Activated naive CD8-positive, alpha-beta T cell treated with anti-CD3 and anti-CD28 coated beads, Interleukin-2, amount 50 U/mL, for 24 hours (primary cell): ENCODE measurements at places on chromosomes 11 and 22.

DNA sequence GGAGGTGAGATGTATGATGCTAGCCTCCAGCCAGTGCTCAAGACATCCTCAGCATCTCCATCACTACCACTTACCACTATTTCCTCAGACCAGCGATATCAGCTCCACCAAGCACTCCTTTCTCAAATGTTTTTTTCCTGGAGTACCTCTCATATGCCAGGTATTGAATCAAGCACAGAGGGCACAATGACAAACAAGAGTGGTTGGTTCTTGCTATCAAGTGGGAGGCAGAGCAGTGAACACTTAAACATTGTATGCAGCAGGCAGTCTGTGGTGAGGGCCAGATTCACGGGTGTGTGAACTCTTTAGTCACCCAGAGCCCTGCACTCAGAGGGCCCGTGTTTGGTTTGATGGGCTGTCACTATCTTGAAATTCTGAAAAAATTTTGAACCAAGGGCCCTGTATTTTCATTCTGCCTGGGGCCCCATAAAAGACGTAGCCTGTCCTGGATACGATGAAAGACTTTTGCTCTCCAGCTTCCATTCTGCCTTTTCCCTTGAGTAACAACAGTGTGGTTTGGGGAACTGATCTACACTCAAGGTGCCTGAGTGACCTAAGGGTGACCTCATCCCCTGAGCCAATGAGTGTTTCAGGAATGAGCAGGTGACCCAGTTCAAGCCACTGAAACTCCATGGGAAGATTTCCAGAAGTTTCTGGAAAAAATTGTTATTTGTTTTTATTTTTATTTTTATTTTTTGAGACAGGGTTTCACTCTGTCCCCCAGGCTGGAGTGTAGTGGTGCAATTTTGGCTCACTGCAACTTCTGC lies 348.4 kb upstream of the NARS2 start:
- DNase-seq, result no peak

GRCh38 chr11:25613451-25613850 lies 718.5 kb upstream of the ANO3 start:
- DNase-seq, result no peak

DNA sequence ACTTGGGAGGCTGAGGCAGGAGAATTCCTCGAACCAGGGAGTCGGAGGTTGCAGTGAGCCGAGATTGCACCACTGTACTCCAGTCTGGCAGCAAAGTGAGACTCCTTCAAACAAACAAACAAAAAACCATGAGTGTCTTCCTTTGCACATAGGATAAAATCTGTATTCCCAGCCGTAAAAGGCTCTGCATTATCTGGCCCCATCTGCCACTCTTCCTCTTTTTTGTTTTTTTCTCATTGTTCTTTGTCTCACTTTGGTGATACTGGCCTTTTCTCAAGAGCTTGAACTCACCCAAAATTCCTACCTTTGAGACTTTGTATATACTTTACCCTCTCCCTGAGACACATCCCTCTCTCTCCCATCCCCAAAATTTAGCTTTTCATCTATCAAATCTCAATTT lies 17.6 kb downstream of the FDX1 start:
- no peak for DNase-seq

- no peak for DNase-seq
Measured at GRCh38 chr22:35838855-35839576, 121.3 kb downstream of the APOL5 start.

GRCh38 chr11:14381968-14382367 lies 23.0 kb upstream of the RRAS2 start:
- no peak for DNase-seq

- no peak for DNase-seq
Measured at GRCh38 chr11:86097980-86098379, 29.1 kb upstream of the PICALM start.

DNA sequence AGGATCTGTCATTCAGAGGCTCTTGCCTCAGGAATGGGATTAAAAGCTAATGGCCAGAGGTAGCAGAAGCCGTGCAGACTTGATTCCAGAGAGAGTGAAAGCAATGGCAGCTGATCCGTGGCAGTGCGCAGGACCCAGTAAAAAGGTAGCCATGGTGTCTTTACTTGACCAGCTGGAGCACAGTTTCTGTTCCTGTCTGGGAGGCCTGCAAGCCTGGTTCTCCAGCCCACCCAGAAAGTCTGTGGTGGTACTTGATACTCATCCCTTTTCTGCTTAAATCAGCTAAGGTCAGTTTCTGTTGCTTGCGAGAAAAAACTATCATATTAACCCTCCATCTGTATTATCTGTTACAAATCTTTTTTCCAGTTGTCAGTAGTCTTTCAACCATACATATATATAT lies 86.7 kb downstream of the RPS6KA4 start:
- no peak for DNase-seq

DNA sequence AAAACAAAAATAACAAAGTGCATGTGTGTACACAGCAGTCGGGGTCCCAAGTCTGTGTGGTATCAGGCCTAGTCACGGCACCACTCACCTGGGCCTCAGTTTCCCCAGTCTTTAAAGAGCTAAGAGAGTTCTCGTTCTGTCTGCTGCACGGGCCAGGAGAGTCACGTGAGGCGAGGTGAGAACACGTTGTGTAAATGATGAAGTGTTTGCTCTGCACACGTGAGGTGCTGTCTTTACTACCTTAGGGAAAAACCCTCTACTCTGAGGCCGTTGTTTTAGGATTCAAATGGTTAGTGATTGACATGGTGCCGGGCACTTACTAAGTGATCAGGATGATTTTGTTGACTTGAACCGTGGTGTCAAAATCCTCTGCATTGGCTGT lies 86.5 kb upstream of the PPARA start:
- no peak for DNase-seq

DNA sequence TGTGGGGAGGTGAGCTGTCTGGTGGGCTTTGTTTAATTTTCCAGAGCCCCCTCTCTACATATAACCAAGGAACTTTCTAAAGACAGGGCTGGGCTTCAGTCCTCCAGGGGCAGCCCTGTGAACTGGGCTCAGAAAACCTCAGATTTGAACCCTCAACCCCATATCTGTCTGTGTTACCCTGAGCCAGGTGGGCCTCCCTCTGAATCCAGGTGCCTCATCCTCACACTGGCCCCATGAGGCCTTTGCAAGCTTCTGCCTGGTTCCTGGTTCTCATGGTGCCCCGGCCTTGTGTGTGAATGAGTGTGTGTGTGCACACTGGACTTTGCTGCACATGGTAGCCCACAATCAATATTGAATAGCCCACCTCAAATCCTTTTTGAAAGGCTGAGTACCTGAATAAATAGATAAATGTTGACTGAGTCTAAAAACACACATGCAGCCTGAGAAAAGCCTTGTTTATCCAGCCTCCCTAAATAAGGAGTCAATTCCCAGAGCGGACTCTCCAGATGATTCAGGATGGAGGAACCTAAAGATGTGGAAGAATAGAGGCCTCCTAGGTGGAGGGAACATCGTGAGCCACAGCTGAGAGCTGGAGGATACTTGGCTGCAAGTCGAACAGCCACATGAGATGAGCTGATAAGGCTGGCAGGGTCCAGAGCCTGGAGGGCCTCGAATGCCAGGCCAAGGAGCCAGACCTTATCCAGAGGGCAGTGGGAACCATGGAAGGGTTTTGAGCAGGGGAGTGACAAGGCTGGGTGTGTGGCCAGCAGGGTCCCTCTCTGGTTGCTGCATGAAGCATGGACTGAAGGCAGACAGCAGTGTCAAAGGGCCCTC lies 28.1 kb upstream of the P2RY2 start:
- DNase-seq, result no peak

DNA sequence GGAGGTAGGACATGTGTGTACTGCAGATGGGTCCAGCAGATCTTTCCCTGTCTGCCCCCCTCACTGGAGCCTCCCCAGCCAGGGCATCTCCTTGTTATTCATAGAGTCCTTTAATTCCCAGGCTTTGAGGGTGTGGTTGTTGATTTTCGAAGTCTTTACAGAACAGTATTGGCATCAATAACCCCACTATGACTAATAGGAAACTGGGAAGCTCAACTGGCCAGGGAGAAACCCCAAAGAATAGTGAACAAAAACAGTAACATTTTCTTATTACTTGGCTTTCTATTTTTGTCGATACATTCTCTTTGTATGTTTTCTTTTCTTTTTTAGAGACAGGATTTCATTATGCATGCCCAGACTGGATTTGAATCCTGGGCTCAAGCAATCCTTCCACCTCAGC lies 57.9 kb downstream of the NF2 start:
- no peak for DNase-seq

- no peak for DNase-seq
Measured at GRCh38 chr11:78784321-78785061, 209.8 kb upstream of the NARS2 start.

- no peak for DNase-seq
Measured at GRCh38 chr11:82796998-82797961, 63.6 kb upstream of the FAM181B start.

DNA sequence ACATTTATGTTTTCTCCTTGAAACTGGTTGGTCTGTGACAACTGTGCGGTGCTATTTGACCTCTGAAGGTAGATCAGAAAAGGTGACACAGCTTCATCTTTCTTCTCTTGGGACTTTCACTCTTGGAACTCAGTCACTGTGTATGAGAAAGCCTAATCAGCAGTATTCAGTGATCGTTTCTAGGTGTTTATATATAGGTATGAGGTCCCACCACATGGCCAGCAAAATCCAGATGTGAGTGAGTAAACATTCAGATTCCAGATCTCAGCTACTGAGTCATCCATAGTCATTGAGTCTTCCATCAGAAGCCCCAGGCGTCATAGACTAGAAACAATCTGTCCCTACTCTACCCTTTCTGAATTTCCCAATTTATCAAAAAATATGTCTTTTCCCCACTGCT lies 117.3 kb upstream of the CTSC start:
- DNase-seq, result no peak

- DNase-seq, result no peak
Measured at GRCh38 chr11:17575431-17576425, 28.7 kb downstream of the OTOG start.

DNA sequence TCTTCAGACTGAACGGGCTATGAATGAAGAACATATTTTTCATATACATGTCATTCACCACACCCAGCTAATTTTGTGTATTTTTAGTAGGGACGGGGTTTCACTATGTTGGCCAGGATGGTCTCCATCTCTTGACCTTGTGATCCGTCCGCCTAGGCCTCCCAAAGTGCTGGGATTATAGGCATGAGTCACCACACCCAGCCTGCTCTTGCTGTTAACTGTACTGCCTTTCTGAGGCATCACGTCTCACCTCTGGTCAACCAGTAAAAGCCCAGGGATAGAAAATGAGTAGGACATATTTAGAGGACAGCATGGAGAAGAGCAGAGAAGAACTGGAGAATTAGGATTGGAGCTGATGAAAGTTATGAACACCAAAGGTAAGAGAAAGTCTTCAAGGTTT lies 55.6 kb downstream of the APOL3 start:
- DNase-seq, result no peak

GRCh38 chr11:85464283-85464682 lies 162.9 kb downstream of the DLG2 start:
- no peak for DNase-seq

- no peak for DNase-seq
Measured at GRCh38 chr11:44671234-44671633, 55.5 kb upstream of the TSPAN18 start.

- DNase-seq, result no peak
Measured at GRCh38 chr22:27876684-27877083, 42.4 kb downstream of the PITPNB start.

- peak; percentile 23 for DNase-seq
Measured at GRCh38 chr11:64853709-64854108, 9.3 kb upstream of the CDC42BPG start.

DNA sequence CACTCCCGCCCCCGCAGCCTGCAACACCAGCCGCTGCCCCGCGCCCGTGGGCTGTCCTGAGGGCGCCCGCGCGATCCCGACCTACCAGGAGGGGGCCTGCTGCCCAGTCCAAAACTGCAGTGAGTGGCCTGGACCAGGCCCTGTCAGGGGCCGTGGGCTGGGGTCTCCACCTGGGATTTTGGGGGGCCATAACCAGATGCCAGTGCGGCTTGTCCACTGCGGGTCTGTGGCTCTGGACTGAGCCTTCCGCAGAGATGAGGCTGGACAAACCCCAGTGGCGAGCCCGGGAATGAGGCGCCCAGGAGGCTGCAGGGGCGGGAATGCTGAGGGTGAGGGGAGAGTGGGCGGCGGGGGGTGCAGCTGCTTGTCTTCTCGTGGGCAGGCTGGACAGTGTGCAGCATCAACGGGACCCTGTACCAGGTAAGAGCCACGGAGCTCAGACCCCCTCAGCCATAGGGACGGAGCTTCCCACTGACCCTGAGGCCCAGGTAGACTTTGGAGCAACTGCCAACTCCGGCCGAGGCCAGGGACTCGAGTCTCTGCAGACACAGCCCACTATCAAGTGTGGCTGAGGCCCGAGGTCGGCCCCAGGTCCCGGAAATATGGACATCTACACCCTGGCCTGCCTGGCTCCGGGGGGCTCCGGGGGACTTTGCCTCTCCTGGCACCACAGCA lies 24.8 kb upstream of the MUC5B start:
- no peak for DNase-seq

GRCh38 chr22:33605221-33605620 lies 315.1 kb downstream of the LARGE1 start:
- no peak for DNase-seq

- no peak for DNase-seq
Measured at GRCh38 chr11:130826572-130826971, 89.7 kb downstream of the SNX19 start.

- no peak for DNase-seq
Measured at GRCh38 chr22:44424867-44425693, 73.0 kb downstream of the RTL6 start.

GRCh38 chr11:32913445-32913844 lies 20.8 kb downstream of the QSER1 start:
- no peak for DNase-seq

GRCh38 chr22:30253205-30253852 lies 6.8 kb upstream of the LIF start:
- no peak for DNase-seq

DNA sequence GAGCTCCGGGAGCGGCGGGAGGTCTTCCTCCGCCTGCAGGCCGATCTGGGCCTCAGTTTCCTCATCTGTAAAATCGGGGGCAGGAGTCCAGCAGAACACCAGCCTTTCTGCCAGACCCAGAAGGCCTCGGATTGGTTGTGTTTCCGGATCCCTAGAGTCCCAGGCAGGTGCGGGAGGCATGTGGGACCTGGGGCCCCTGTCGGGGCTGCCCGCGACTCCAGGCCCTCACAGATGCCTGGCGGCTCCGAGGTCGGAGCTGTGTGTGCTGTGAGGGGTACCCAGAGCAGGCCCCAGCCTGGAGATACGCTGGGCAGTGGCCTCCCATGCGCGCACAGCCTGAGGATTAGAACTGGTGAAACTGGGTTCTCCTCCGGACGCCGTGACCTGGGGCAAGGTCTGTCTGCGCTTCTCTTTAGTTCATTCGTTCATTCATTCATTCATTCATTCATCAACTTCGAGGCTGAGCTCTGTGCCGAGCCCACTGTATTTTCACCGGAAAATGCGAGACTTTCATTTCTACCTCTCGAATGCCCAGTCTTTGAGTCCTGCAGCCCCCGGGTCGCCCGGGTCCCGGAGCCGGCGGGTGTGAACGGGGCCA lies 24.6 kb downstream of the FLRT1 start:
- DNase-seq, result no peak
